Hypothalamus (tissue), 51 donors: ENCODE measurements at places on chromosomes 12 and 14.

DNA sequence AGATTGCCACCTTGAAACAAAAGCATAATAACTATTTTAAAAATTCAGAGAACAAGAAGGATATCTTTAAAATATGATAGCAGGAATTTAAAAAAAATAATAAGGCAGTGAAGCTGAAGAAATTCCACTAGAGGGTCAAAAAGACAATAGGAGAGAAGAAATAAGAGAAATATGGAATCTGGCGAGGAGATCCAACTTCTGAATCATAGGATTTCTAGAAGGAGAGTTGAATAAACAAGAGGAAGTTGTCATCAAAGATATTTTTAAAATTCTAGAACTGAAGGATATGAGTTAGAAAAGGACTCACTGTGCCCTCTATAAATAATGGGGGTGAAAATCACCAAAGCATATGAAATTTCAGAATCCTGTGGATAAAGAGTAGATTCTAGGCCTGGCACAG is 26.8 kb upstream of the TOMM20L start:
- DNase-seq, result no peak

GRCh38 chr14:67576216-67576955 is 23.7 kb downstream of the PIGH start:
- DNase-seq, result no peak

DNA sequence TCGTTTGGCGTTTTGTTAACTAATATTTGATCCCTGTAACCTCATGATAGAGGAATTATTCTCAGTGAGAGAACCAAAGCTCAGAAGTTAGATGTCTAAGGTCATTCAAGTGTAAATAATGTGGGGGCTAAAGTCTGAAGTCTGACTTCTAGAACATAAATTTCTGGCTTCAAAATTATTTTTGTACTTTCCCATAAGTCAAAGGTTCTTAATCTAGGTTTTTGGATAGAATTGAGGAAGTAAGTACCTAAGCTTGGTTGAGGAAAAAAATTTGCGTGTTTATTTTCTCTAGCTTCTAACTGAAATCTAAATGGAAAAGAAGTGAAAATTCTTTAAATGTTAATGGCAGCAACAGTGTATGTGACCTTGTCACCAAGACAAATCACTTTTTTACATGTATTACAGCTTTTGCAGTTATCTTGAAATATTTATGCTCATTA is 2.3 kb downstream of the LARP4 start:
- no peak for DNase-seq

GRCh38 chr12:90978117-90978770 is 23.3 kb upstream of the CCER1 start:
- DNase-seq, result no peak

- no peak for DNase-seq
Observed at GRCh38 chr12:80553316-80553715, 109.3 kb downstream of the PTPRQ start.

GRCh38 chr12:54053751-54054741 is at the start of gene HOXC4:
Gene HOXC4 (plus strand): TSS chr12:54053835. CDS start chr12:54053923, 88 bp downstream.
- no peak for DNase-seq

DNA sequence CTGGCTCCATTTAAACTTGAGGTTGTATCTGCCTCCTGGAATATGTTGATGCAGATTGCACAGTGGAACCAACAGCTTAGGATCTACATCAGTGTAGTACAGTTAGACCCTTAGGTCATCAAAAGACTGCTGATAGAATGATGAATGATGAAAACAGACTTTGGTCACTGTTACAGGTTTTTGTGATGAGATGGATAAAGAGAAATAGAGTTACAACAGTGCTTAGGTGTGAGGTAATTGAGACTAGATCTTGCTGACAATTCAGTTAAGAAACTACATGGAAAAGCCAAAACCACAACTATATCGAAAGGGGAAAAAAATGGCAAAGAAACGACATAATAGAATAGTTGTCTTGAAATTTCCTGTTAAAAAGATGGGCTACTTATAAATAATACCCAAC is 145.7 kb upstream of the LMNTD1 start:
- no peak for DNase-seq

DNA sequence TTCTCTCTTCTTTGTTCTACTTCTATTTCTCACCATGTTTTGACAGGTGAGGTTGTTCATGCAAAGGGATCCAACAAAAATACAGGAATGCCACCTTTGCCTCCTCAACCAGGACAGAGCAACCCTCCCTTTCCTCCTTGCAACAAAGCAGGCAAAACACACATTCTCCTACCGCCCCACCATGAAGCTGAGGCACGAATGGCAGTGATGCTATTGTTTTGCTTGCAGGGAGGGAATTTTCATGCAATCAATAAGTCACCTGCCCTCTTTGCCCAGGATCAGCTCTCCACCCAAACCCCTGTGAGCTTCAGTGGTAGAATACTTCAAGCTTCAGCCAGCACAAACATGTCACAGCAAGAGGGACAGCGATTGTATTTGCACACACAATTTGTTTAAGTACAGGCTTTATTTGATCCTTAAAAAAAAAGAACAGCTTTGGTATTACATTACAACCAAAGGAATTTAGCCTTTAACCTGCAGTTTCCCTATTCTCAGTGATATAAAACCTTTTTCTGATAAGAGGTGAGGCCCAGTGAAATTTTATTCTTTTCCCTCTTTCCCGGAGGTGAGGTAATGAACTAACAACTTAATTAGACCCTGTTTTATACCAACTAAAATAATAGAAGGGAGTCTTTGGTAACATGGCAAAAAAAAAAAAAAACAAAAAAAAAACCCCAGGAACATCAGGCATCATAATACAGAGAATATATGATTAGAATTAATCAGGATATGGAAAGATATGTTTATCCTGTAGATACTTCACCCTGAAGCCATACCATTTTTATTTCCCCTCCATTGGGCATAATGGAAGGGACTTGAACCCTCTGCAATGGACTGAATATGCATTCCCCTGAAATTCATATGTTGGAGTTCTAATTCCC is 87.0 kb upstream of the EEA1 start:
- no peak for DNase-seq

DNA sequence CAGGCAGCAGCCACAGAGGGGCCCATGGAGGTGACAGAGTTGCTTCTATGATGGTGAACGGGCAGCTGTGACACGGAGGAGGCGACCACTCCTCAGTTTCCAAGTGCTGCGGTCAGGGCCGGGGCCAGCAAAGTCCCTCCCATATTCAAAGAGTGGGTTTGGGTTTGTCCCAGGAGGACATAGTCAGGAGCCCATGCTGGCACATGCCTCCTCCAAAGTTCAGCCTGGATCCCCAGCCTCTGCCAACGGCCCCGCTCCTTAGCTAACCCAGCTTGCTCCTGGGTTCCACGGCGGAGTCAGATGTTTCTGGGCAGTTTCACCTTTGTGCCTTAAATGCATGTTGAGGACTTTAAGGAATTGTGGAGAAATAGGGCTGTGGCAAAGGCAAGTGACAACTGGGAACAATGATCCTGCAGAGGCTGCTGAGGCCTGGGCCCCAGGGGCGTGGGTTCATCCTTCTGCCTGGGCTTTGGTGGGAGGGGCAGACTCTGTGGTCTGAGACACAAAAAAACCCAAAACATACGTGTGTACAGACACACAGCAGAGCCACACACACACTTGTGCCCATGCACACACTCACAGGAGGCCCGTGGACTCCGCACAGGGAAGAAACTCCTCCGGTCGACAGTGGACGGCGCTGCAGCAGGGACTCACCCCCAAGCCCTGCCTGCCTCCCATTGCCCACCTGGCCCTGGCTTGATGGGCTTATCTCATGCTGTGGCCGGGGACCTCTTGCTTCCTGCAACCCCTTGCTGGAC is 399.4 kb downstream of the TMEM121 start:
- DNase-seq, result no peak

DNA sequence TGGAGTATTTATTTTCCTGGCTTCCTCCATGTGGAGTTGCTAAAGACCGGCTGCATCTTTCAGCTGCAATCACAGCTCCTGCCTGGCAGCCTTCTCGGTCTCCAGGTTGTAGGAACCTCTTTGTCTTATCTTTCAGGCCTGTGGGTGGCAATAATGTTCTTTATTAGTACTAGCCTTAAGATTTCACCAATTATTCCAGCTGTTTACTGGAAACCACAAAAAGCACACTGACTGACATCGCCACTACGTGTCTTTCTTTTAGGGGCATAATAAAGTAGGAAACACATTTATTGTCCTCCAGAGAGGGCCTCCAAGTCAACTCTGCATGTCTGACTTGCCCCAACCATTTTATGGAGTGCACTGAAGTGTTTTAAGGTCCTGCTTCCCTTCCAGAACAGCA is 1116.5 kb upstream of the TMEM132C start:
- no peak for DNase-seq

DNA sequence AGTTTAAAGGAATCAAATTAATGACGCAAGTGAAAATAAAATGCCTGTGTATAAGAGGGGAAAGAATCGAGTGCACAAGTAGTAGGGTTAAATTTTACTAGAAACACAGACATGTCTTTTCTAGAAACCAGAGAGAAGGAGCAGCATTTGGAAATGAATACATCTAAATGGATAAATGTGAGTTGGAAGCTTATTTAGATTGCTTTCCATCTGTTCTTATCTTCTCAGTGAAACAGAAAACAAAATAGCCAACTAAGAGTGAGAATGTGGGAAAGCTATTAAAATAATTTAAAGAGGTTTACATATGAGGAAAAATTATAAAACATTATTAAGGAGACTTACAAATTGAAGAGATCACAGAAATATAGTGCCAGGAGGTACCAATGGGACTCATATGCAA is 1818.9 kb upstream of the FLRT2 start:
- no peak for DNase-seq

DNA sequence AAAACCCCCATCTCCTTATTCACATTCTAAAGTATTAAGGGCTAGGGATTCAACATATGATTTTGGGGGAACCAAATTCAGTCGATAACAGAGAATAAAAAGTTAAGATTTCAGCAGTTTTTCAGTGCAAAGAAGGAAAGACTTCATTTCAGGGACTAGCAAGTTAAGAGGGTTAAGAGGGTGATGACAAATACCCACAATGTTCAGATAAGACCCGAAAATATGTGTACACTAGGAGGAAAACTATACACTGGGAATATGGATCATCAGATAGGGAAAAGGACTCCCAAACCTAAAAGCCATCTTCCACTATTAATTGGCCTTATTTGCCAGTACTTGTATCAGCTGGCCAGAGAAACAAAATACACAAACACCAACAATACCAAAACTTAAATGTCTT is 824.2 kb downstream of the SLC16A7 start:
- DNase-seq, result no peak

- no peak for DNase-seq
Observed at GRCh38 chr14:32693114-32693513, 245.6 kb upstream of the NPAS3 start.

- DNase-seq, result no peak
Observed at GRCh38 chr14:77902811-77903210, 102.9 kb downstream of the ADCK1 start.

DNA sequence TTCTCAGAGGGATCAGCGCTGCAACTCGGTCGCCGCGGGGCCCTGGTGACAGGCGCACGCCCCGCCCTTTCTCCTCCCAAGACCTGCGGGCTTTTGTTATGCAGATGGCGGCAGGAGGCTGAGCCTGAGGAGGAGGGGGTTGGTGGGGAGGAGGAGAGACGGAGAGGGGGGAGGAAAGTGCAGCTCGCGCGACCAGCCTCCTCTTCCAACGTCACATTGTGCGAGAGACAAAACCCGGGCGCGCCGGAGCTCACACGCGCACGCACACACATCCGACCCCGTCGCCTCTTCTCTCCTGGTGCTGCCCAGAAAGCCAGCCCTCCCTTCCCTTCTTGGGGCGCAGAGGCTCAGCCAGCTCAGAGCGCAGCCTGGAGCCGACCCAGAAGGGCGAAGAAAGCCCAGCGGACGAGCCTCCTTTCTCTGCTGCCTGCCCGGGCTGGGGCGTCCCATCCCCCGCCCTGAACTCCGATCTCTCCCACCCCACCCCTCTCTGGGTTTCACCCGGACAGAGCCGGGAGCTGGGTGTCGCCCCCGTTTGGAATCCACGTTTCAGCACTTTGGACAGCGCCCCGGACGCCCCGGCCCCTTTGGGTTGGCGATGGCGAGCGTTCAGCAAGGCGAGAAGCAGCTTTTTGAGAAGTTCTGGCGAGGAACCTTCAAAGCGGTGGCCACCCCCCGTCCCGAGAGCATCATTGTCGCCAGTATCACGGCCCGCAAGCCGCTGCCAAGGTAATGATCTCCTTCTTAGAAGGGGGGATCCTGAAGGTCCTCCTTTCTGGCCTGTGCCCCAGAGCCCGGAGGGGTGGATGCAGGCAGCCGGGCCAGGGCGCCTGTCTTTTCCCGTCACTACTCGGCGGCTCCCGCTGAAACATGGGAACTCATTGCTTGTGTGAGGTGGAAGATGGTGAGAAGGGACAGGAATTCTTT is at the start of gene SRRM4:
Gene SRRM4 (plus strand): TSS at position 257 of the 927 bp plus-strand sequence. CDS start 342 bp downstream, at position 599.
- DNase-seq, result no peak

DNA sequence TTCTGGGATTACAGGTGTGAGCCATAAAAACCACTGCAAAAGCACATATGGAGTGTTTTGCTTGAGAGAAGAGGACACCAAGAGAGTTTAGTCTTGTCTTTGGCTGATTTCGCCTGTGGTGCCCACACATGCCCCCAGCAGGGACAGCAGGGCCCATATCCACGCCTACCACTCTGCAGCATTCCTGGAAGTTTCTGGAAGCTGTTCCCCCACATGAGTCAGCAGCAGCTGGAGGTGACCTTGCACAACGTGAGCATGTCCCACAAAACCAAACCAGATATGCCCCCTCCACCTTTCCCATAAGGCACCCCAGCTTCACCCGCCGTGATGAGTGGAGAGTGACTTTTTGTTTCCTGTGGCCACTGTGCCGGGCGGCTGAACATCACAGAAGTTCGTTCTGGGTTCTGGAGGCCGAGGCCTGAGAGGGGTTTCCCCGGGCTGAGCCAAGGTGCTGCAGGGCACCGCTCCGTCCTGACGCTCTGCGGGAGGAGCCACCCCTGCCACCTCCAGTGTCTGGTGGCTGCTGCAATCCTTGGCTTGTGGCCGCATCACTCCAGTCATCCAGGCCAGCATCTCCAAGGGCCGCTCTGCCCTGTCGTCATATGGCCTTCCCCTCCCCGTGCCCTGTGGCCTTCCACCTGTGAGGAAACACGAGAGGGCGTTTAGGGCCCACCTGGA is 4.7 kb downstream of the ASPG start:
- DNase-seq, result no peak

- no peak for DNase-seq
Observed at GRCh38 chr12:117863002-117863709, 105.6 kb downstream of the KSR2 start.

- DNase-seq, result no peak
Observed at GRCh38 chr12:49887091-49887490, 16.6 kb downstream of the FAIM2 start.

DNA sequence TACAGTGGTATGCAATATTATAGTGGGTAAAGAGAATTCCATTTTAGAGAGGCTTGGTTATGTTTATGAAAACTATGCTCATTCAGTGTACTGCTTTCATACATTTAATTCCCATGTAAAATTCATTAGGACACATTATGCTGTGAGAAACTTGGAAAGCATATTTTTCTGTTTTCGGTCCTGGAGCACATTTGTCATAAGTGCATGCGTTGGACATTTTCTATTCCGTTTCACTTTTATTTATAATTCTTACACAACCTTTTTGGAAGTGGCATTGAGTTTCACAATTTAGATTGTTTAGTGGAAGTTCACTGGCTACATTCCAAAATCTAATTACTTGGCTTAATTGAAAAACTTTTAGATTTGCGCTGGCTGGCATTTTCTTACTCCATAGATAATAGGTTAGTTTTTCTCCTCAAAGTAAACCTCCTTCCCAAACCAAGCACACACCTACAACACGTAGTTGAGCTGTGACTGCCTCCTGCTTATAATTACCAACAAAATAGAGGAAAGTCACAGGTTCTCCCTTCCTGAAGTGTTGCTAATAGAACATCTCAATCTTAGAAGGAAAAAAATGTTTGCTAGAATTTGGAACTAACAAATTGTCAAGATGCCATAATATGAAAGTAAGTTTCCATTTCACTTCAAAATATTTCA is 938.5 kb downstream of the TRHDE start:
- DNase-seq, result no peak
